ENCODE measurements at places on chromosomes 6 and 20.

GRCh38 chr6:25147223-25147622, 132.0 kb upstream of the CARMIL1 start:
- no peak for DNase-seq

- no peak for DNase-seq
Observed at GRCh38 chr6:10194816-10195672, 219.8 kb downstream of the TFAP2A start.

- DNase-seq, result no peak
Observed at GRCh38 chr20:24577271-24577909, 108.0 kb downstream of the SYNDIG1 start.

DNA sequence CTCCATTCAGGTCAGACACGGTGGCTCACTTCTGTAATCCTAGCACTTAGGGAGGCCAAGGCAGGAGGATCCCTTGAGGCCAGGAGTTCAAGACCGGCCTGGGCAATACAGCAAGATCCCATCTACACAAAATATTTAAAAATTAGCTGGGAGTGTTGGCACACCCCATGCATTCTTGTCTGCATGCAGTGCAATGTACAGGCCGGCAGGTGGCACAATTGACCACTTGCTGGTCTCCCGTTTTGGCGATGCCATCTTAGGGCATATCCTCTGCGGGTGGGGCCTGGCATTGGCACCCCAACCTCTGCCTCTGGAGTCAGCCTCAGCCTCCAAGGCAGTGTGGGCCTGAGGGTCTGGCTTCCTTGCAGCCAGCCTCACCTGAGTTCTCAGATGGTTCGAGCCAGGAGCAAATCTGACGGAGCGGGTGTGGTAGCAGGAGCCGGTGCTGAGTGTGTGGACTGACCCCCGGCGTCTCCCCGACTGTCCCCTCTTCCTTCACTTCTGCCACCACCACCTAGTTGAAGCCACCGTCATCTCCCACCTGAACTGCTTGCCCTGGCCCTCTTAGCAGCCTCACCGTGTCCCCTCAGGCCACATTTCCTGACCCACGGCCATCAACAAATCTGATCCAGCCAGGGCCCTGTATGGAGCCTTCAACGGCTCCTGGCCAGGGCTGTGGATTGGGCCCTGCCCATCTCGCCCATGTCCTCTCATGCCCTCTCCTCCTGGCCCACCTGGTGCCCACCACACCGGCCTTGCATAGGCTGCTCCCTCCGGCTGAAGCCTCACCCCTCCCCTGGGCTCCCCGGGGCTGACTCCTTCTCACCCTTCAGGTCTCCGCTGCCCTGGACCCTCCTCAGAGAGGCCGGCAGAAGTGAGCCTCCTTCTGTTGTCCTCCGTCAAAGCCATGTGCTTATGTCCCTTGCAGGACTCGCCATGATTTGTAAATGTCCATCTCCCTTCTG, 44.0 kb downstream of the EFCAB8 start:
- DNase-seq, result peak; percentile 48

GRCh38 chr6:64409948-64410347, 774.3 kb downstream of the PHF3 start:
- DNase-seq, result no peak

DNA sequence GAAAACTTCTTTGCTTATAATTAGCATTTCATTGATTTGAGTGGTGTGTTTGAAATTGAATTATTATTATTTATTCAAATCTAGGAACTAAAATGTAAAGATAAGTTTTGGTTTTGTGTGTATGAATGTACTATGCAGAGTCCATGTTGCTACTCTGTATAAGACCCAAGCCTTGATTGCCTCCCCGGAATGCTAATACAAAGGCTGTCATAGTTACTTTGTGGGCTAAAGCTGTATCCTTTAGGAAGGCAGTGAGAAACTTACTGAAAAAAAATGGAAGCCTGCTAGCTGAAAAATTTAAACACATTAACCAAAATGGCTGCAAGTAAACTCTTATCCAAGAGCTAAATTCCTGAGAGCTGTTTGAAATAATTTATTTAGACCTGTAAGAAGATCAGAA, 213.3 kb downstream of the ZFAND3 start:
- no peak for DNase-seq

- DNase-seq, result no peak
Observed at GRCh38 chr6:112799889-112800288, 452.8 kb downstream of the RFPL4B start.

DNA sequence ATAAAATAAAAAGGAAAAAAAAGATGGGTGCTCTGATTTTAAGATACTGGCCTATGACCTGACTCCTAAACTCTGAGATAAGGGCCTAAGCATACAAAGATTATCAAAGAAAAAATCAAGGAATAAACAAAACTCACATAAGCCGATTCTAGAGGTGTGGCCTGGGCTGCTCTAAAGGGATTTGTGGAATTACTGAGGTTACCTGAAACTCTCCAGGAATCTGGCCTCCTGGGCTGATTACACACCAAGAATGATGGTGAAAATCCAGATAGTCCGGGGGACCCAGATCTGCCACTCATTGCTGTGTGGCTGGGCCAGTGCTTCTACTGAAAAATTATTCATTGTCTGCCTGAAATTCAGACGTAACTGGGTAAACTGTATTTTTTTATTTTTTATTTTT, 122.7 kb upstream of the RNF24 start:
- DNase-seq, result no peak

GRCh38 chr6:141443032-141443431, 689.7 kb upstream of the GJE1 start:
- no peak for DNase-seq

DNA sequence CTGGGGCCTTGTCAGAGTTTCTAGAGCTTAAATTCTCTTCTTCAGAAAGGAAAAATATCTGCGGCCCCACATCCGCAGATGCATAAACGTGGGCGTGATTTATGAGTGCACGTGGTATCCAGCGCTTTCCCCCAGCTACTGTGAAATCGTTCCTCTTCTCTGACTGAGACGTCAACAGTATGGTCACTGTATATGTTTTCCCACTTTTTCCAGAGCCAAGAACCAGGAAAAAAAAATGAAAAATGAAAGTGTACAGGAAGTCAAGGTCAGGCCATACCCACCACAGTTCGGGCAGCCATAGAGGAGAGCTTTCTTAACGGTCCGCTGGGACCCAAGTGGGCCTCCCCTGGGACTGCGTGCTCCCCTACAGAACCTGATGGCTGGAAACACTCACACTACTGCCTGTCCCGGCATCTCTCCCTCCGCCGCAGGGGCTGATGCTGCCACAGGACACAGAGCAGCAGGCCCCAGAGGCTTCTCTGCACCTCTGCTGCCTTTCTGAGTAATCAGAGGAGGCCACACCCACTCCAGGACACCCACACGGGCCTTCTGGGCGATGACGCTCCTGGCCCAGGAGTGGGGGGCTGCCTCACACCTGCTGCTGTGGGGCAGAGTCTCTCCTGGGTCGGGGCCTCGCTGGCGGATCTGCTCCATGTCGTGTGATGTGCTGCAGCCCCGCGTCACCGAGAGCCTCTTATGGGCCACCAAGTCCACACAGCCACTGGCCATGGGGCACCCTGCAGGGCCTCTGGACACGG, 16.4 kb upstream of the STX16 start:
- DNase-seq, result no peak

GRCh38 chr6:159430323-159430722, 261.1 kb downstream of the FNDC1 start:
- DNase-seq, result no peak

- DNase-seq, result no peak
Observed at GRCh38 chr6:52127957-52128356, 40.5 kb upstream of the PKHD1 start.

GRCh38 chr6:36563237-36563927, 16.1 kb upstream of the STK38 start:
- DNase-seq, result no peak

DNA sequence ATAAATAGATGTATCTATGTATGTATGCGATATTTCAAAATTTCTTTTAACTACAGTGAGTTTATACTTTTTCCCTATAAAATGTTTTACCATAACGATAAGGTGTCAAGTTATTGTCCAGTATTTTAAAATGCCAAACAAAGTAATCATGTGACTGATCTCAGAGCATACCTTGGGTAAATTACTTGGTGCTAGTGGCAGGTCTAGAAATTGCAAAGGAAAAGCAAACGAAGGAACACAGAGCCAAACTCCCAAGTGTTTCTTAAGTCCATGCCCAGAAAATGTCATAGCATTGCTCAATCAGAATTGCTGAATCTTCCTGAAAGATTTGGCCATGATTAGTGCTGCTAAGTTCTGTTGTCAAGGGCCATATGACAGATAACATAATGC, 77.5 kb downstream of the CAP2 start:
- DNase-seq, result no peak

- no peak for DNase-seq
Observed at GRCh38 chr20:43383026-43383795, 74.5 kb upstream of the SRSF6 start.

GRCh38 chr20:51666126-51666525, 102.1 kb downstream of the ATP9A start:
- DNase-seq, result no peak

DNA sequence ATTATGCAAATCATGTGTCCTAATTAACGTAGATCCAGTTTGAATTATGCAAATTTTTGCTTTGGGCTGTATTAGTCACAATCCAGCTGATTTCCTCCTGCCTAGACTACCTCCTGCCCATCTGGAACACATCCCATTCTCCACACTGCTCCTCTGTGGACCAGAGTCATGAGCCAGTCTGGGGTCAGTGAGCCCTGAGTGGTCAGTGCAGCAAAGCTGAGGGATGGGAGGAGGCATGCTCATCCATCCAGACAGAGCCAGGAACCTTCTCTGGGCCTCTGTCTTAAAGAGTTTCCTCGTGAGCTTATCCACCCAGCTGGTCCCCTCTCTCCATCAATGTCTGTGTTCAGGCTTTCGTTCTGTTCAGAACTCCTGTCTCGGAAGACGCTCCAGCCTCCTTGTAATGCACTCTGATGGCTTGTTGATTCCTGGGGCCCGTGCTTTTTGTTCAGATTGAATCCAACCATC, 747.8 kb downstream of the PTPRT start:
- DNase-seq, result no peak

DNA sequence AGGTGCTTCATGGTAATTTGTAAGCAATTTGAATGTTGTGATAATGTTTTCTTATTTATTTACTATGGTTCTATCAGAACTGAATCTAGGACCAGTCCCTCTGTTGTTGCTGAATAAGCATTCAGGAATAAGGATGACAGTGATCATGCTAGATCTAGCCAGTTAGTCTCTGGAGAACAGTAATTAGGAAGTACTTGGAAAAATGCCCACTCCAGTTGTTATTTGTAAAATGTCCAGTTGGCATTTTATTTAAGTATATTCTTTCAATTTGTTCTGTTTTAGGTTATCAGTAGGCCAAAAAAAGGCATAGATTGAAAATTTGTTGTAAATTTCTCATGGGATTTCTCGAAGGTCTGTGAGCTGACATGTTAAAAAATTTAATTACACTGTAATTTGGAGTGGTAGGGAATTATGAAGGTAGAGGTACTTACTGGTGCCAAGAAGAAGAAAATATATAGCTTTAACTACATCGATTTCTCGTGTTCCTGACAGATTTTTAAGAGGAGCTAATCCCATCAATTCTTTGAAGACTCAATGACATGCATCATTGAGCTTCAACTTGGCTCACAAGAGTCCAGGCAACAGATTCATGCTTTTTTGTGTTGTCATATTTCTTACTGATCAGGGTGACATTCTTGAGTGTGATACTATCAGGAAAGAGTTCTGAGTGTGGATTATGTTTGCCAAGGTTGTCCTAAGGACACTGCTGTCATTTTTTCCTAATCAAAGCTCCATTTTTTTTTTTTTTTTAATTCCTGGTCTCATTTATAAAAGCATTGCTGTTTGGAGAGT, 177.3 kb downstream of the CARMIL1 start:
- no peak for DNase-seq

DNA sequence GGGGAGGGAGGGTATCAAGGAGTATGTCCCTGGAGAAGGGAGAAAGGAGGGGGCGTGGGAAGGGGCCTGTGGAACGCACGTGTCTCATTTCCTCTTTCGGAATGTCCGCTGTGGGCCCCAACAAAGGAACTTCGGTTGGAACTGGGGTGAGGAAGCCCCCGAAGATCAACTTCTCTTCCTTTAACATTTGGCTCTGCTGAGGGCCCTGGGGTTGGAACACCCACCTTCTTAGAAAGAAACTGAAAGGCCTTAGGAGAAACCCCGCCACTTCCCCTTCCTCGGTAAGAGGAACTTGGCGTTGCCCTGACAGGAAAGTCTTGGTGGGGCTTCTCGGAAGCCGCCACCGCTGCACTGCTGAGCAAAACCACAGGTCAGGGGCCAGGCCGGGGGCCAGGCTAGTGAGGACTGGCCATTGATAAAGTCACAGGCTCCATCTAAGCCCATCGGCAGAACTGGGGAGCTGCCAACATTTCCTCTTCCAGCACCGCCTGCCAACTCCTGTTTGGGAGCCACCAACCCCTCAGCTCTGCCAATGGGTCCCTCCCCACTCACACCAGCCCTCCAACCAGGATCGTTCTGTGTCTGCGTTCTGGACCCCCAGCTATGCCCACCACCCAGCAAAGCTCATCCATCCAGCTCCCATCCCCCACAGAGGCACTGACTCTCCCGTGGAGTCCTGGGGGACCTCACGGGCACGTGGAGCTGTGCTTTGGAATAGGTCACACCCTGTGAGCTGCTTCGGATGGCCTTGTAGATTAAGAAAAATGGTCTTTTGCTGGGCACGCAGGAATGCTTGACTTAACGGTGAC, 44.8 kb downstream of the FGD2 start:
- peak; percentile 67 for DNase-seq

DNA sequence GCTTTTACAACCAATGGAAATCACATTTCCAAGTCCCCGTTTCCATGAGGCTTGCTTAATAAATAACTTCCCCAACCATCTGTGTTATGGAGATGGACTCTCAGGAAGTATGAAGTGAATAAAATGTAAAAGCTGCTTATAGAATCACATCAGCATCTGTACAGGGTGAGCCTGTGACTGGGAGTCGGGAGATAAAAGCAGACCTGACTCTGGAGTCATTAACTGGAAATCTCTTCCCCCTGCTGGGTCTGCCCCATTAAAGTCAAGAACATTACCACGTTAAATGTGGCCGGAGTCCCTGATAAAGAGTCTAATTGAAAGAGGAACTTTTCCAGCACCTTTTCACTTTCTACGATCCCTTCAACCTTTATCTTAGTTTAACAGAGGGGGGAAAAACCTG, 368.5 kb downstream of the DOK5 start:
- no peak for DNase-seq

DNA sequence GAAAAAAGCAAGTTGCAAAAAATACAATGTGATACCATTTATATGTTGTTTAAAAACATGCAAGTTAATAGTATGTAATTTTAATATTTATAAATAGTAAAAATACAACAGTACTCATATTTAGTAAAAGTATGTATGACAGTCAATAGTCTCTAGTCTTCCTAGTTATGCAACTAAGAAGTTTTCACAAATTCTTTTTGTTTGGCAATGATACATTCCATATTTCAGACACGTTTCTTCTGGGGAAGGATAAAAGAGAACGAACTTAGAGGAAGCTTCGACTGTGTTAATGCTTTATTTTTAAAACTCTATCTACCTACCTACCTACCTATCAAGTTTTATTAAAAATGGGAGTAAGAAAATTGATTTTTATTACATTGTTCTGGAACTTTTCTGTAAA, 77.7 kb downstream of the UBE3D start:
- DNase-seq, result no peak

DNA sequence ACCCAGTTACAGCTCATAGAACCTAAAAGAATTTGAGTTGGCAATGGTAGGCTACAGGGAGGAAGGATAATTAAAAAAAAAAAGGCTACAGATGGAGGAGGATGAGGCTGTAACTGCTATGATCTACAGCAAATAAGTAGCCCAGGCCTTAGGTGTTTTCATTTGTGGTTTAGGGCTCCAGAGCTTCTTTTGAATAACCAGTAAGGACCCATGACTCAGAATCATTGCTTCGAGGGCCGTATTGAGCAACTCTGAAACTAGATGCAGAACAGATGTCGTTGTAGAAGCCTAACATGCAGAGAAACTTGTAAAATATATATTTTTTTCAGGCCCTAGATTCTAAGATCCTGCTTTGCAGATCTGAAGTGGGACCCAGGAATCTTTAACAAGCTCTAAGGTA, 19.0 kb upstream of the ASIP start:
- DNase-seq, result no peak
